ENCODE measurements at places on chromosomes 3 and 15.

GRCh38 chr3:122619040-122619439 lies 41.6 kb downstream of the PARP15 start:
- DNase-seq, result no peak

- DNase-seq, result no peak
Observed at GRCh38 chr3:60094392-60094947, 1044.6 kb upstream of the CFAP20DC start.

DNA sequence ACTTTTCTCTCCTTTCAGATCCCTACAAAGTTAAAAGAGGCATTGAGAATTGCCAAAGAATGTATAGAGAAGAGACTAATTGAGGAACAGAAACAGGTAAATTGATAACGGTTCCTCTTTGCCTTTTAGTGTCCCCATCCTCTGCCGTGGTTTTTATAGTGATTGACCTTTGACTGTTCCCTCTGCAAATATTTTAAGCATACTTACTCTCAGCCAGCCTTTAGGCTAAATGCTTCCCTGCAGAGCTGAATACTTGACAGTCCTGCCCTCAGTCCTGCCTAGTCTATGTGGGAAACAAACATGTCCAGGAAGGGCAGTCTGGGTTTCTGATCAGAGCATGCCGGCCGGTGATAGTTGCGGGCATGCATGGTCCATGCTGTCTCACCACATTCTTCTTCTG lies 24.7 kb downstream of the PDHB start:
- DNase-seq, result no peak

GRCh38 chr3:50610181-50610971 lies 1.2 kb downstream of the CISH start:
- DNase-seq, result no peak

GRCh38 chr3:141346418-141346817 lies 21.9 kb upstream of the ZBTB38 start:
- no peak for DNase-seq

DNA sequence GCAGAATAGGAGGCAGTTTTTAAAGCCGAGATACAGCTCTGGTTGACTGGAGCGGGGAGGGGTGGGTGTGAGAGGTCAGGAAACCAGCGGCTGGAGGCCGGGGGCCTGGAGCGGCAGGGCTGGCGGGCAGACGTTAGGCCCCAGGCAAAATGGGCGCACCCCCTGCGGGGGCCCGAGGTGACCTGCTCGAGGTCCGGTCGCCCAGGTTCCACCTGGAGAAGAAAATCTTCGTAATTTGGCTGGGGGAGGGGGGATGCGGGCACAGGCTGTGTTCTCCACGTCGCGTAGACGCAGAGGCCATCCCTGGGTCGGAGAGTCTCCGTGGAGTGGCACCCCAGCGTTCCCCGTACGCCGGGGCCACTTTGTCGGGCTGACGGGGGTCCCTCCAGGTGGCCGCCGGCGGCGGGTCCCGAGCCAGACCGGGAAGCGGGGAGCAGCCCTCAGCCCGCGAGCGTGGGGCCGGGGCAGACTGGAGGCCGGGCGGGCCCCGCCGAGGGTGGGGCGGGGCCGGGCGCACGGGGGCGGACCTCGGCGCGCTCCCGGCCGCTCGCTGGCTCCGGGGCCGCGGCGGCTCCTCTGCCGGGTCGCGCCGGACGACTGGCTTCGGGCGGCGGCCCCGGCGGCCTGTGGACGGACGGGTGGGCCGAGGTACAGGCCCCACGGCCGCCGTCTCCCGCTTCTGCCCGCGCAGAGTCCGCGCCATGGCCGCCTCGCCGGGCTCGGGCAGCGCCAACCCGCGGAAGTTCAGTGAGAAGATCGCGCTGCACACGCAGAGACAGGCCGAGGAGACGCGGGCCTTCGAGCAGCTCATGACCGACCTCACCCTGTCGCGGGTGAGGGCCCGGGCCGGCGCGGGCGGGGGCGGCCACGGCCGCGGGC lies at the start of gene CRTC3:
Gene CRTC3, plus strand, starts transcription at position 553 of the 879 bp plus-strand sequence. Its CDS starts 149 bp downstream, at position 702.
- peak; percentile 88 for DNase-seq

GRCh38 chr3:25153561-25153960 lies 274.5 kb upstream of the RARB start:
- no peak for DNase-seq

- DNase-seq, result peak; percentile 60
Observed at GRCh38 chr3:156816794-156817645, 9.1 kb upstream of the LEKR1 start.

GRCh38 chr3:108806316-108806715 lies 16.3 kb upstream of the TRAT1 start:
- DNase-seq, result no peak

DNA sequence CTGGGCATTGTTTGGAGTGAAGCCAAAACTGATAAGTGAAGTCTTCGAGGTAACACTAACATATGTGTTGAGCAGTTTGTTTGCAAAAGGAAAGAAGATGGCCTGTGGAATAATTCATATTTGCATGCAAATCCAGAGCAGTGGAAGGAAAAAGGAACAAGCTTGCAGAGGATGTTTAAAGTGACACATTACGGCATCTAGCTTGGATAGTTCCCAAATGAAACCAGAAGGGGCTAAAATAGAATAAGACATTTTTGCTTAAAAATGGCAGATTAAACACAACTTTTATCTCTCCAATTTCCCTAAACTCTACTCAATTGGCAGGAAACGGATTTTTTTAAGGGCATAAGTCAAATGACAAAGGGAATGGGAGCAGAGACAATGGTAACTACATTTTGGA lies 25.4 kb upstream of the RYK start:
- DNase-seq, result no peak

DNA sequence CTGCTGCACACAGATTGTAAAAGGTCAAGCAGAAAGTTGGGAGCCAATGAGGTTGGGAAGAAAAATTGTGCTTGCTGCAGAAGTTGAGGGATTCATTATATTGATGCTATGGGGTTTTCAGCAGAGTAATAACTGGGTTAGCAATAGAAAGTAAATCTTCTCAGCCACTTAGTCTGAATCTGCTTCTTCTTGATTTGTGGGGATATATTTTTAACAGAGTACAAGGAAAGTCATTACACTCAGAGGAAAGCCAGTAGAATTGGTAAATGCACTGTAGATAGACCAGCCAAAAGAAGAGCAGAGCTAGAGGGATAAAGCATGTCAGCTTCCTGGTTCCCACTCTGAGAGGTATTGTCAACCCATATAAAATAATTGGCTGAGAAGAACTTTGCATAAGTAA lies 663.6 kb downstream of the NLGN1 start:
- DNase-seq, result no peak

DNA sequence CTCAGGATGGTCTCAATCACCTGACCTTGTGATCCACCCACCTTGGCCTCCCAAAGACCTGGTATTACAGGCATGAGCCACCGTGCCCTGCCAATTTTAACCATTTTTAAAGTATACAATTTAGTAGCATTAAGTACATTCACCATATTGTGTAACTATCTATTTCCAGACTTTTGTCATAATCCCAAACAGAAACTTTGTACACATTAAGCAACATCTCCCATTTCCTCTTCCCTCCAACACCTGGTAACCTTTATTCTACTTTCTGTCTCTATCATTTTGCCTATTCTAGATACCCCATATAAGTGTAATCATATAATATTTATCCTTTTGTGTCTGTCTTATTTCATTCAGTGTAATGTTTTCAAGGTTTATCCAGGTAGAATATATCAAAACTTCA lies 8.9 kb upstream of the MYLK start:
- DNase-seq, result no peak

- DNase-seq, result no peak
Observed at GRCh38 chr15:84151205-84151931, 84.2 kb upstream of the GOLGA6L4 start.

GRCh38 chr3:37492977-37493471 lies 318.6 kb upstream of the LRRFIP2 start:
- DNase-seq, result no peak

DNA sequence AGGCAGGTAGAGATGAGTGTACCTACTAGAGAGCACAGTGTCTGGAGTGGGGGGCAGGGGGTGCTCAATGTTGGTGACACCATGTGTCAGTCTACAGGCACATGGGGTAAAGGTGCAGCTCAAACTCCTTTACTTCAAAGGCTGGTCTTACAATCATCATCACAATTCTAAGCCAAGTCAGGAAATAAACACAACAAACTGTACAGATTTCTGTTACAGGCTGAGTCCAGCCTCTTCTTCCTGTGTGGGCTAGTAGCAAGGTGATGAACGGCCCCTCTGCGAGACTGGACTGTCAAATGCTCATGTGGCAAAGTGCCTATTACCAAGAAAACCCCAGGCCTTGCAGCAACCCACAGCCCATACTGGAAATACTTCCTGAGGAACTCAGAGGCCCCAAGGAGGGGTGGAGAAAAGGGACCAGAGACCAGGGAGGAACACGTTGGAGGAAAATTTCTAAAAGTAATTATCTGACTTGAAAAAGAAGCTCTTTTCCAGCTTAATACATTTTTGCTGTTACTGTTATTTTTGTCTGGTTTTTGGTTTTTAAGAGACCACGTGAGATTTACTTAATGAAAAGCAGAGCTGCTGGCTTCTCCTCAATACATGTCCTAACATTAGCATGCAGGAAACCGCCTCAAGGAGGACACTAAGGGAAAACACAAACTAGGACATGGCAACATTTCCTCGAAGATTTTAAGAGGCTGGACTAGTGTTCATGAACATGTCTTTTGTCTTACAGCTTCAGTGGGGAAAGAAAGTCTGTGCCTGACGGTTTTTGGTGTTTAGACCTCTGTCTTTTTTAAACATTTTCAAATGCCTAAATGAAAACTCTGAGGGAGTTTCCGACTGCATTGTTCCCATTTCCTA lies 29.5 kb downstream of the TBC1D2B start:
- DNase-seq, result no peak

- DNase-seq, result no peak
Observed at GRCh38 chr3:14918356-14918860, 29.0 kb upstream of the NR2C2 start.

DNA sequence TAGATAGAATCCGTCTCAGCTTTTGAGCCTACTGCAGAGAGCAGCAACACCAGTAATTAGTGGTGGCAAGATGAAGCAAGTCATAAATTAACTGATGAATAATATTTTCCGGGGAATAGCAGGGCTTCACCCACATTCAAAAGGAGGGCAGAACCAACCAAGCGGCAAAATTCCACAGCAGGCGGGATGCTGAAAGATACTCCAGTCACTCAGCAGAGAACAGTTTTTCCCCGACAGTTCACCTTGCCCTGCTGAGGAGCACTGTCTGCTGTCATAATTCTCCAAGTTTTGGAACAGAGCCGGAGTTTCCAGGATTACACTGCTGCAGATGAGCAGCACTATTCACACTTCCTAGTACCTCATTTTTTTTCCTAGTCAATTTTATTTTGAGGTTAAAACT lies 274.7 kb downstream of the CD47 start:
- no peak for DNase-seq

DNA sequence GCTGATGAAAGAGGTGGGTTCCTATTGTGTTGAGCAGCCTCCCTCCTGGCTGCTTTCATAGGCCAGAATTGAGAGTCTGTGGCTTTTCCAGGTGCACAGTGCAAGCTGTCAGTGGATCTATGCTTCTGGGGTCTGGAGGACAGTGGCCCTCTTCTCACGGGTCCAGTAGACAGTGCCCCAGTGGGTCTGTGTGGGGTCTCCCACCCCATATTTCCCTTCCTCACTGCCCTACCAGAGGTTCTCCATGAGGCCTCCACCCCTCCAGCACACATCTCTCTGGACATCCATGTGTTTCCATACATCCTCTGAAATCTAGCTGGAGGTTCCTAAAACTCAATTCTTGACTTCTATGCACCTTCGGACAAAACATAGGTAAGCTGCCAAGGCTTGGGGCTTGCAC lies 201.2 kb downstream of the FAM43A start:
- DNase-seq, result no peak

Data from GM19239 (cell line).